ENCODE measurements at places on chromosomes 13 and 19. TPM values are rescaled to one million over a fixed set of nuclear protein-coding genes. Genes with fewer than 3 reads are reported as not detected.

Gene ADAMTSL5
- total RNA-seq = 2.7 TPM

Gene TEX26
- total RNA-seq = not detected

Gene IL11
- not detected for total RNA-seq

Gene ZNF525
- total RNA-seq = 9.0 TPM

Gene FCER2
- 4.3 TPM for total RNA-seq

DNA sequence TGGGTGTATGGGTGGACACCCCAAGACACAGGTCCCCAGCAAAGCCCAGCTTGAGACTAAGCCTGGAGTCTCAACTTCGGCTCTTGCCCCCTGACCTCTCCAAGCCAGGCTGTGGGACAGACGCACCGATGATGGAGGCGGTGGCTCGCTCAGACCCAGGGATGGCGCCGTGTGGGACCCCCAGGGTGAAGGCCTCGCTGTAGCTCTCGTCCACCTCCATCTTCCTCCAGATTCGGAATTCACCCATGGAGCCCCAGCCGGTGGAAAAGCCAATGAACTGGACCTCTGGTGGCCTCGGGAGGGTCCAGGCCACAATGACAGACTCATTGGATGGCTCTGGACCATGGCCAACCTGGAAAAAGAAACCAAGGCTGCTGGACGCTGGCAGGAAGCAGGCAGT, 39.1 kb downstream of the F2RL3 start:
- no peaks in the 10 kb centered on the region for H3K4me1 ChIP-seq
- H3K36me3 ChIP-seq = no peaks in the 10 kb centered on the region
- DNase-seq = no peak
- H3K27ac ChIP-seq = no peak overlapping the region
- no peaks in the 10 kb centered on the region for H3K27me3 ChIP-seq

GRCh38 chr13:70206671-70207070, 98.4 kb upstream of the KLHL1 start:
- H3K4me1 ChIP-seq = no peaks in the 10 kb centered on the region
- no peaks in the 10 kb centered on the region for H3K36me3 ChIP-seq
- no peak overlapping the region for H3K4me3 ChIP-seq
- H3K27me3 ChIP-seq = no peaks in the 10 kb centered on the region

DNA sequence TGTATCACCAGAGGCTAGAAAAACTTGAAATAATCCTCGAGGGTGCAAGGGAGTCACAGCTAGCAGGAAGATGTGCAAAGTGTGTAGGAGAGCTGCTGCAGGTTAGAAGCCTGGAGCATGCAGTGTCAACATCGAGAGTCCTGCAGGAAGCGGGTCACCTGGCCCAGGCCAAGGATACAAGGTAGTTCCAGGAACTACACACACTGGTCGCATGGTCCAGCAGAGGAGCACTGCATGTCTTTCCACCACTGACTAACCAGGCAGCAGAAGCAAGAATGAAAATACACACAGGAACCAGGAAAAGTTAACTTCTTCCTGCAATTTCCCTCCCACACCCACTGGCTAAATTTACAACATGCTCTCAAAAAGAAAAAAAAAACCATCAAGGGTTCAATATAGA, 36.0 kb upstream of the MIR17HG start:
- H3K4me1 ChIP-seq = peaks cover 9% of the 10 kb centered on the region
- no peak overlapping the region for H3K27ac ChIP-seq
- DNase-seq = no peak
- peaks cover 19% of the 10 kb centered on the region for H3K27me3 ChIP-seq
- no peaks in the 10 kb centered on the region for H3K36me3 ChIP-seq

DNA sequence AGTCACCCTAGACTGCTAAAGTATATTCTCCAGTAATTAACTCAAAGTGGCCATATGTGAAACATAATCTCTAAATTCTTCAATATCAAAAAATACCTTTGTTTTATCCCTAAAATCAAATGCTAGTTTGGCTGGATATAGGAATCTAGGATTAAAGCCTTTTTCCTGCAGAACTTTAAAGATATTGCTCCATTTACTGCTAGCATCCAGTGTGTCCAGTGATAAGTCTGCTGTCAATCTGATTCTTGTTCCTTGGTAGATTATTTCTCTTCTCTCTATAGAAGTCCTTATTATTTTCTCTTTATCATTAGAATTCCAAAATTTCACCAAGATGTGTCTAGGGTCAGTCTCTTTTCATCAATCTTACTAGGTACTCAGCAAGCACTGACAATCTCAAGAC, 384.6 kb downstream of the FGF14 start:
- no peaks in the 10 kb centered on the region for H3K27me3 ChIP-seq
- no peak for DNase-seq
- no peak overlapping the region for H3K27ac ChIP-seq
- H3K36me3 ChIP-seq = no peaks in the 10 kb centered on the region
- H3K4me1 ChIP-seq = no peaks in the 10 kb centered on the region

DNA sequence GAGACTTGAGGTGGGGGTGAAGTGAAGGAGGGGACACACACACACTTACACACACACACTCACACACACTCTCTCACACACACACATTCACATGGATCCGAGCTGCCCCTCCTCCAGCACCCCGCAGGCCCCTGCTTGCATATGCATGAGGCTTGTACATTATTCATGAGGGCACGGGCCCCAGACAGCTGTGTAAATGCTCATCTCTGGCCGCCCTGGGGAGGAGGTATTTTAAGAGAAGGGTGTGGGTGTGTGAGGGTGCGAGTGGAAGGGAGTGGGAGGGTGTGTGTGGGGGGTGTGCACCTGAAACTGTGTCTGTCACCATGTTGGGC, 2.4 kb downstream of the NCAN start:
- no peak overlapping the region for H3K27ac ChIP-seq
- no peak for DNase-seq
- H3K36me3 ChIP-seq = no peaks in the 10 kb centered on the region
- peaks cover 75% of the 10 kb centered on the region for H3K27me3 ChIP-seq
- H3K4me3 ChIP-seq = no peak overlapping the region

Measured in transverse colon (tissue), 4 donors.